ENCODE measurements at places on chromosomes 7 and 10.

- DNase-seq, result no peak
Observed at GRCh38 chr10:132308587-132309470, 1.1 kb upstream of the STK32C start.

DNA sequence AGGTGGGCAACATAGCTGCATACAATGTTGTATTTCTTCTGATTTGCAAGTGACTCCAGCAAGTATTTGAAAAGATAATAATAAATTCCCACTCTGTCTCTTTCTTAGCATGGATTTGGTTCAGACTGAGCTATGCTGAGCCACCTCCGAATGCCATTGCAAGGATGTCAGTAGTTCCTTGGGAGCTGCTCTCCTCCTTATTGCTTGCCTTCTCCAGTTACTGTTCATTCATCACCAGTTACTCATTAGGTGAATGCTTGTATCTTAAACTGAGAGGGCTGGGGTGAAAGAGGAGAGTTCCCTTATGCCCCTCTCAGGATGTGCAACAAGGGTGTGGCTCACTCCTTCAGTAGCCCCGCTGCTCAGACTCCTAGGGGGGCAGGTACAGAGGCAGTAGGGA is 78.4 kb upstream of the PRKAR2B start:
- no peak for DNase-seq

- peak; percentile 37 for DNase-seq
Observed at GRCh38 chr7:111855161-111855841, 293.0 kb upstream of the IMMP2L start.

- no peak for DNase-seq
Observed at GRCh38 chr7:13577566-13578145, 411.8 kb downstream of the ETV1 start.

DNA sequence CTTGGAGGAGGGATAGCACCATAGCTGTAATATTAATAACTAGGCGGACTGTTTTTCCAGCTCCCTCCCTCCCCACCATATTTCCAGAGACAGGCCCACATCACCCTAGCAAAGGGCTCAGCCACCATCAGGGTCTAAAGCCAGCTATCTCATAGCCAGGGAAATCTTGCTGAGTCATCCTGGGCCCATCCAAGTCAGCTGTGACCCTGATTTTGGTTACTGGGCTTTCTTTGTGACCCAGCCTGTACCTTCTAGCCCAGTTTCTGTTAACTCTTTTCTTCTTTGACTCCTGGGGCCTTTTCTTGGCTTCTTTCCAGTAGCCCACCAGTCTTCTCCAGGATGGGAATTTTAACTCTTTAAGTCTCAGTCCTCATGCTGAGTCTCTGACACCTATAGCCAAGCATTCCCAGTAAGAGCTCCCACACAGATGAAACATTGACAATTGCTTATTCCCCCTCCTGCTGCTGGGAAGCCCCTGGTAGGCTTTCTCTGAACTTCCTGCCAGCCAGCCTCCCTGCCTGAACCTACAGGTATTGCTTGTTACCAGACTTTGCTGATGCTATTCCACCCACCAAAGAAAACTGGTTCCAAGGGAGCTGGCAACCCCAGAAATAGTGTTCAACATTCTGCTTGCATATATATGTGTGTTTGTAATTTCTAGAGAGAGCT is 34.8 kb upstream of the ADO start:
- DNase-seq, result no peak

DNA sequence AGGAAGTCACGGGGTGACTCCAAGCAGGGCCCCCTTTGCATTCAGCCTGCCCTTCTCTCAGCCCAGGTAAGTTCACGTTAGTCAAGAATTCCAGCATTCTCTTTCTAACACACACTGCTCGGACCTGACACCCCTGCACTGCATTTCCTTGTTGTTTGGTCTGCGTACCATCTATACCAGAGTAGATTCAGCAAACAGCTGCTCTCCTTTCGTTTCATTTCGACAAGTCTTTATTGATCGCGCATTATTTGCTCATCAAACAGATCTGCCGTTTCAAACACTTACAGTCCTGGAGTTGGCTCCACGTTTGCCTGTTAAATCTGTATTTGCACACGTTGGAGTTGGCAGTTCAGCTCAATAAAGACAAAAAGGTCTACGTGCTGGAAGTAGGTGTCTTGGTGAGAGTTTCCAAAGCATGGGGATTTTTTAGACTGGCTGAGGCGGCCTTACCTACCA is 495.1 kb downstream of the RPS24 start:
- DNase-seq, result no peak

- DNase-seq, result no peak
Observed at GRCh38 chr10:117448802-117449201, 73.6 kb upstream of the PDZD8 start.
